ENCODE measurements at places on chromosomes 7 and 10.

GRCh38 chr10:119715628-119716505 is 10.0 kb upstream of the INPP5F start:
- no peak for DNase-seq

- DNase-seq = no peak
These were observed 10.3 kb downstream of the BAMBI start for GRCh38 chr10:28687683-28688001.

GRCh38 chr7:47383696-47384445 is 198.0 kb downstream of the TNS3 start:
- DNase-seq = no peak

DNA sequence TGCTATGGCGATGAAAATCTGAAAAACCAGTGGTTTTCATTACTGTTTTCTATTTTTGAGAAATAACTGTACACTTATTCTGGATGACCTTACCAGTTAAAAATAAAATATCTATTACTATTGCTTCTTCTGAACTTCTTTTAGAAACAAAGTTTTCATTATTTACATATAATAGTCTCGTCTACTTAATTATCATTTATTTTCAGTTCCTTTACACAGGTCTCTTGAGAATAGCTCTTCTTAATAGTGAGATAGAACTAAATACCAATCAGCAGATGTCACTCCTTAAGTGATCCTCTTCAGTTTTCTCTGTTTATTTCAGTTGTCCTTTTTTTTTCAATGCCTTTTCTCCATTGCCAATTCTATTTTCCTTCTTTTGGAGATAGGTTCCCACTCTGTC is 4.3 kb upstream of the GLCCI1 start:
- DNase-seq = no peak

- no peak for DNase-seq
These were observed 549.1 kb downstream of the LRMDA start for GRCh38 chr10:75980419-75981002.

DNA sequence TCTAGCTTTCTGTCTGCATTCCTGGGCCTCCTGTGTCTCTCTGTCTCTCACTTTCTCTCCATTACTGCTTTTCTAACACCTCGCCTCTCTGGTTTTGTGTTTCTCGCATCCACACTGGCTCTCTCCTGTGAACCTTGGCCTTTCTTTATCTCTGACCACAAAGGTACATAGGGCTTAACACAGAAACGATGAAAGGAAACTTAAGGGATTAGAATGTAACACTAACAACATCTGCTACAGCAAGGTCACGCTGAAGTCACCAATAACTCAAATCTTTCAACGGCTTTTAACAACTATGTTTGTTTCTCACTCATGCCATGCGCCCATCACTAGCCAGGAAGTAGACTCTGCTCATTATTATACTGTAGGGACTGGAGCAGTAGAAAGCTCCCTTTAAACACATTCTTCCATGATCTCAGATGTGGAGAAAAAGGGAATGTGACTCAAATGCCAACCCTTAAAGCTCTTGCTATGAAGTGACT is 9.3 kb upstream of the OR6V1 start:
- DNase-seq = no peak

DNA sequence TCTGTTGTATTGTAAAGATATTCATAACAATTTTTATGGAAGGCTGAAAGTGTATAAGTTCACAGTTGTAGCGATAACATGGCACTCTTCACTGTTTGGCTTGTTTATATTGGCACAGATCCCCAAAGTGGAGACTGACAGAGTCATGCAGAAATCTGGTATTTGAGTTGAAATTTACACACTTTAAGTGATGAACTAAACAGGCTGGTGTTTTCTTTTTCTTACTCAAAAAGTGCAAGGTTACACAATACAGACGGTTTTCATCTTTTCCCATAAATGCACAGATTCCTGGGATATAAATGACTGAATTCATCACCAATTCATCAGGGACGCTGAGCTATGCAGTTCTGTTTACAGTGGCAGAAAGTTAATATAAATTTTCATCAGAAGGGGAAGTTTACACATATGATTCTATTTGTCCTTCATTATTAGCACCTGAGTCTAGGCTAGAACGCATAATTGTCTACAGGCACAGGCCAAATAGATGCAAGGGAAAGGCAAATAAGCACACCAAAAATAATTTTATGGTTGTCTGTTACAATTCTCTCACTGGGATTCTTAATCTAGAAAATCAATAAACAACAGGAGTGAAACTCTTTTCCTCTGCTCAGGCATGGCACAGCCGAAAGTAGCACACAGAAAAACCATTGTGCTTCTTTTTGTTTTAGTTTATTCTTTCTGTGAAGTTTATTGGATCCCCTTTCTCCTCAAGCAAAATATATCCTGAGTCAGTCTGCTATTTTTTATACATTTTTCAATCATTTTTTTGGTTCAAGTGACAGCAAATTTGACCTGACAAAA is 88.0 kb downstream of the FOXP2 start:
- no peak for DNase-seq

GRCh38 chr7:1703441-1703840 is 33.4 kb downstream of the ELFN1 start:
- DNase-seq = no peak

- DNase-seq = no peak
These were observed 203.1 kb downstream of the ZMYND11 start for GRCh38 chr10:338171-339037.

GRCh38 chr10:95447685-95448084 is 113.5 kb downstream of the SORBS1 start:
- no peak for DNase-seq

DNA sequence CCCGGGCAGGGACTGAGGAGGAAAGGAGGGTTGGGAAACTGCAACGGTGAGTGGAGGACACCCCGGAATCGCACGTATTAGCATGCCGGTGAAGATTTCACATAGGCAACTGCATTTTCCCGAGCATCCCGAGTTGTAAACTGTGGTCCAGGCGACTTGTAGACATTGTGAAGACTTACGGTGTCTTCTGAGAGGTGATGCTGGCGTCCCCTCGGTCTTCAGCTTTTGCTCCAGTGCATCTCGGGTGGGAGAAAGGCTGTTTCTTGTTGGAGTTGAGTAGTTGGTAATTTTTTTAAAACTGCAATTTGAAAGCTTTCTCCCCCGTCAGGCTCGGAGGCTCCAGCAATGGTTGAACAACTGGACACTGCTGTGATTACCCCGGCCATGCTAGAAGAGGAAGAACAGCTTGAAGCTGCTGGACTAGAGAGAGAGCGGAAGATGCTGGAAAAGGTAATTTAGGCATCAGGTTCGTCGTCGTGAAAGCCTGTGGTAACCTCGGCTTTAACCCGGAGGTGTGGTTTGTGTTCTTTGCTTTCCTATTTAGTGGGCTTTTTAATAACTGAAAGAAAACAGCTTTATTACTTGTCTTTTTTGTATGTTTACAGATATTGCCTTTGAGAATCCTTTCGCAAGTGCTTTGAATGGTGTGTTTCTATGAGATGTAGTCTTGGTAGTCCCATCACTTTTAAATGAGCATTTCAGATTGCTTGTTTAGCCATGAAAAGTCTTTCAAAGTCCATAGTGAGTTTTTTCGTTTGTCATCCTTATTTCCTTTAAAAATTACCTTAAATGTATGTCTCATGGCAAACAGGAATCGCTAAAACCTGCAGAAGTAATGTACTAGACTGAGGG is 687 bp downstream of the HELLS start:
- peak; percentile 1 for DNase-seq

GRCh38 chr10:79184657-79185056 is 115.9 kb downstream of the ZMIZ1 start:
- DNase-seq = no peak

DNA sequence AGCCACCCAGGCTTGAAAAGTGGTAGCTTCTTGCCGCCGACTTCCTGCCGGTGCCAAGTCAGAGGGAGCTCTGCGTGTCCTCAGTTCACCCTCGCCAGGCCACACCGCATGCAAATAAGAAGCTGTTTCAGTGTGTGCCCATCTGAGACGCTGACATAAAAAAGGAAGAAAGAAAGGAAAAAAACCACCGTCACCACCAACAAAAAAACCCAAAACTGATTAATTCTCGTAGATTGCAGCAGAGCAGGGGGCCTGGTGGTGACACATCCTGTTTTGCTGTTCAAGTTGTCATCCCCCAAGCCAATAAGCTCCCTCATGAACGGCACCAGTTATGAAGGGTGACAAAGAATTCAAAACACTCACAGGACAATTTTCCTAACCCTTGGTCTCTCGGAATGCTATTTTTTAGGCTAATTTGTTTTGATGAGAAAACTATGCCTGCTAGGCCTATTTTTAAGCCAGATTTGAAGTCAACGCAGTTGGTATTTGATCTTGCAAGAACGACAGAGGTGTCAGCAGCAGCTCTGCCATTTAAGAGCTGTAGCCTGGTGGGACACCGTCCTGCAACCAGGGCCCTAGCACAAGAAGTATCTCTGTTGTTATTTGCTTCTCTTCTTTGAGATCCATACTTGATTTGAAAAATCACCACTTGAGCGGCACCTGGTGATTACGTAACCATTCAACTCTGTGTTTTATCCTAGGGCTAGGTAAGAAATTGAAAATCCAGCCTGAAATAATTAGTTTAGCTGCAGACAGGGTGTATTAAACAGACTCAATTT is 145.6 kb downstream of the PFKFB3 start:
- peak; percentile 83 for DNase-seq

GRCh38 chr10:32253821-32254220 is 93.1 kb downstream of the EPC1 start:
- no peak for DNase-seq

GRCh38 chr7:153370092-153370491 is 610.5 kb downstream of the ACTR3B start:
- DNase-seq = no peak

GRCh38 chr7:158827411-158828132 is 1.7 kb downstream of the ESYT2 start:
- no peak for DNase-seq

GRCh38 chr7:157490465-157490912 is 153.7 kb downstream of the DNAJB6 start:
- DNase-seq = no peak

GRCh38 chr7:621572-622285 is 102.1 kb upstream of the PDGFA start:
- DNase-seq = no peak

- no peak for DNase-seq
These were observed 33.0 kb downstream of the CREB3L2 start for GRCh38 chr7:137968890-137969289.

GRCh38 chr7:149317496-149317895 is 55.5 kb downstream of the ZNF783 start:
- DNase-seq = no peak

DNA sequence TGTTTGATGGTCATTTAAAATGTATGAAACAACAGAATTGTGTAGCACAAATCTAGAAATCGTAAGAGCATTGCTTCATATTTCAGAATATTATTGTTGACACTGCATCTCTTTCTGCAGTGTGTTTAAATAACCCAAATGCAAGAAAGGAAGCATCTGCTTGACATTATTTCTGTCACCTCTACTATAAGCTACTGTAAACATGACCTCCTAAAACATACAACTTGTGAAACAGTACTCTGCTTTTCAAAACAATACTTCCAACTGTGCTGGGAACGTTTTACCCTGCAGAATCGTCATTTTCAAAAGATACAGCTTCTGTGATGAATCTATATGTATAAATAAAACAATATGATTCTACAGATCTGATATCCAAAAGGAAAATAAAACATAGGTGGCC is 82.0 kb downstream of the RNF133 start:
- no peak for DNase-seq

- DNase-seq = no peak
These were observed 16.2 kb downstream of the RBP3 start for GRCh38 chr10:47364366-47364765.

- no peak for DNase-seq
These were observed 143.2 kb downstream of the NRCAM start for GRCh38 chr7:108313086-108313485.

GRCh38 chr10:94293354-94293753 is 69.4 kb downstream of the NOC3L start:
- DNase-seq = no peak

- DNase-seq = no peak
These were observed 28.7 kb downstream of the LRGUK start for GRCh38 chr7:134155871-134156270.

DNA sequence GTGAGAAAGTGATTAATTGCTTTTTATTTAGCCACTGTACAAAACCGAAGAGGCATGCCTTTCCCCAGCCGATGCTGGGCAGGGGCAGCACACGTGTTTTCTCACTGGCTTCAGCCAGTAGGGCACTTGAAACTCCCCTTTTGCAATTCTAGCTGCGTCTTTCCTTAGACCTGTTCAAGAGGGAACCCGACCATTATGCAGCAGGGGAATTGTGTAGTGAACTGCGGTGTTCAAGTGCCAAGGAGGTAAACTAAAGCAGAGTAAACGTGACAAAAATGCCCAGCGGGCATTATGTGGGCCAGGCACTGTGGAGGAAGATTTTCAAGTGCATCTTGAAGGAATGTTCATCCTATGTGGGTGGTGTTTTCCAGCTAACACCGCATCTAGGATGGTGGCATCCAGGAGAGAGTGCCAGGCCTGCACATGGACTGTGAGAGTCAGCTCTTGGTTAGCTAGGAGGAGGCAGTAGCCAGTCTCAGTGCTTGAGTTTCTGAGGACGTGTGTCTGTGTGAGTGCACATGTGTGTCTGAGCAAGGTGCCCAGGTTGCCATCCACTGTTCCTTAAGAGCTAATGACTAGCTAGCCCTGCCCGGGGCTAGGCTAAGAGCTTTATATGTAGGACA is 3.3 kb downstream of the WIPF3 start:
- DNase-seq = no peak

GRCh38 chr7:139205843-139206242 is 25.2 kb upstream of the UBN2 start:
- DNase-seq = no peak

DNA sequence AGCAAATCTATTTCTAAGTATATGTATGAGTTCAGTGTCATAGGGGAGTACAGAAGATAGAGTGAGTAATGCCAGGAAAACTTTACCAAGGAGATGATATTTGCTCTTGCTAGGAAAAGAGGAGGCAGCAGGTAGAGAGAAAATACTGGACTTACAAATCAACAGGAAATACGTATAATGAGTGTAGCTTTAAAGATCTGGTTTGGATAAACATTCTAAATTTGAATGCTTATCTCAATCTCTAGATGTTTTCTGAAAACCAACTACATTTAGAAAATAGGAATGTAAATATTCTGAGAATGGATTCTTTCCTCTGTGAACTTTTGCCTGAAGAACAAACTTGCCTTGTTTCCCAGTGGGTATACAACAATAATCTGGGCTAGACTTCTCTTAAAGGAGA is 46.9 kb upstream of the GNAI1 start:
- no peak for DNase-seq

- DNase-seq = no peak
These were observed 481.5 kb upstream of the KLF6 start for GRCh38 chr10:4266416-4267085.

DNA sequence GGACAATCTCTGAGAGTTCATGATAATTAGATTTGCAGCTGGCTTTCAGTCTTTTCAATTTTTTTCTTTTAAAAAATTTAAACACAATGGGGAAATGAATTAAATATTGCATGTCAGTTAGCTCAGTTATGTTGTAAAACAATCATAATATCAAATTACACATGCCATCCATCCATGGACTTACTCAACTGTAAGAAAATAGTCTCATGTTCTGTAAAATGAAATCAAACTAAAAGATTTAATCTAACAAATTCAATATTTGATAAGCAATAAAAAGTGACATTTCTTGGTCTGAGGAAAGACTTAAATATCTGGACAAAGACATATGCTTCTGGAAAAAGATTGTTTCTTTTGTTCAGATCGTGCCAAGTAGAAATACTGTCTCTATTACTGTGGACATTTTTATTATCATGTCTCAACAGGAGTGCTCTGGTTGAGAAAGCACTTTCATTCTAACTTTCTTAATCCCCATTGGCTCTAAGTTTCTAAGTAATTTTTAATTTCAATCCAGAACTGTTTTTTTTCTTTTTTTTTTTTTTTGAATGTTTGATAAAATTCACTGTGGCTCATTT is 179.2 kb upstream of the FAM3C start:
- DNase-seq = no peak

- DNase-seq = no peak
These were observed 4.7 kb downstream of the CACNB2 start for GRCh38 chr10:18144928-18145327.
